ENCODE measurements at places on chromosomes 11 and 22.
A peak's percentile ranks its signal among the peaks of the same experiment; 100 is the strongest.

DNA sequence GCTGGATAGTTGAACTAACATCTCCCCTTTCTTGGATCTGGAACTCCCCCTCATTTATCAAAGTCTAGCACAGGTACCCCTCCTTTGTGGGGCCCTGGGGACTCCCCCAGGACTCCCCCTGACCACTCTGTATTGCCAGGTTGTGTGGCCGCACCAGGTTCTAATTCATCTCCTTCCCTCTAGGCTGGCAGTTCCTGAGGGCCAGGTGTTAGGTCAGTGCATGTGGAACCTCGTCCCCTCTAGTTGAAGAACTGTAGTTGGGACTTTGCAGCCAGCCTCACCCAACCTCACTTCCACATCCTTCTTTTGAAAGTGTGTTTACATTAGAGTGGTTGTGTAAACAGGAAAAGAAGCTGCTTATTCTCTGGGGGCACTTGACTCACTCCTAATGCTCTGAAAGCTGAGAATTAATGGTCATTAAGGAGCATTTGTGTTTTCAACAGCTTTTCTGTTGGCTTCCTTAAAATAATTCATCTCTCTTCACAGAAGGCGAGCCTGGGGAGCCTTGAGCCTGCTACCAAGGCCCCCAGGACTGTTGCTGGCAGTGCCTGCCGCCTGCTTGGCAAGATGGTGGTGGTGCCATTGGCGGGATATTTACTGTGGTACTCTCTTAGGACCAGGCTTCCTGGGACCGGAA is 11.8 kb downstream of the UPB1 start:
- H3K36me3 ChIP-seq = no peaks in the 10 kb centered on the region
- H3K27ac ChIP-seq = no peak overlapping the region
- no peak overlapping the region for H3K4me3 ChIP-seq

GRCh38 chr11:690738-691633 is 4.0 kb downstream of the DEAF1 start:
- DNase-seq = no peak
- H3K4me1 ChIP-seq = peaks cover 49% of the 10 kb centered on the region
- no peak overlapping the region for H3K27ac ChIP-seq
- no peaks in the 10 kb centered on the region for H3K27me3 ChIP-seq
- no peaks in the 10 kb centered on the region for H3K36me3 ChIP-seq

GRCh38 chr11:61732705-61733104 is 19.7 kb upstream of the MYRF start:
- no peaks in the 10 kb centered on the region for H3K36me3 ChIP-seq
- H3K27ac ChIP-seq = no peak overlapping the region
- H3K4me1 ChIP-seq = peaks cover 9% of the 10 kb centered on the region
- no peaks in the 10 kb centered on the region for H3K27me3 ChIP-seq
- DNase-seq = no peak

GRCh38 chr22:48858121-48858520 is 969.6 kb downstream of the BRD1 start:
- no peak for DNase-seq
- H3K4me3 ChIP-seq = no peak overlapping the region
- no peak overlapping the region for H3K27ac ChIP-seq
- no peaks in the 10 kb centered on the region for H3K4me1 ChIP-seq
- H3K36me3 ChIP-seq = no peaks in the 10 kb centered on the region
- peaks cover 25% of the 10 kb centered on the region for H3K27me3 ChIP-seq

- H3K4me3 ChIP-seq = no peak overlapping the region
- H3K27ac ChIP-seq = no peak overlapping the region
- H3K4me1 ChIP-seq = no peaks in the 10 kb centered on the region
- H3K36me3 ChIP-seq = no peaks in the 10 kb centered on the region
Observed at GRCh38 chr11:100930185-100930778, 199.3 kb downstream of the PGR start.

- peaks cover 16% of the 10 kb centered on the region for H3K27me3 ChIP-seq
- peaks cover 22% of the 10 kb centered on the region for H3K4me1 ChIP-seq
- DNase-seq = no peak
- no peak overlapping the region for H3K27ac ChIP-seq
Observed at GRCh38 chr11:94737171-94737611, 31.0 kb upstream of the AMOTL1 start.

GRCh38 chr11:27217948-27218420 is 145.0 kb downstream of the CCDC34 start:
- no peaks in the 10 kb centered on the region for H3K36me3 ChIP-seq
- H3K4me1 ChIP-seq = no peaks in the 10 kb centered on the region
- no peaks in the 10 kb centered on the region for H3K27me3 ChIP-seq
- no peak overlapping the region for H3K27ac ChIP-seq
- no peak for DNase-seq

- no peak overlapping the region for H3K4me3 ChIP-seq
- no peak for DNase-seq
- no peaks in the 10 kb centered on the region for H3K27me3 ChIP-seq
- H3K36me3 ChIP-seq = peaks cover 5% of the 10 kb centered on the region
- H3K4me1 ChIP-seq = peaks cover 31% of the 10 kb centered on the region
Observed at GRCh38 chr22:45768490-45768889, 96.9 kb downstream of the ATXN10 start.

- H3K27ac ChIP-seq = no peak overlapping the region
- H3K27me3 ChIP-seq = no peaks in the 10 kb centered on the region
- H3K4me1 ChIP-seq = peaks cover 19% of the 10 kb centered on the region
- H3K36me3 ChIP-seq = no peaks in the 10 kb centered on the region
- peak overlapping the region; percentile 87 for H3K4me3 ChIP-seq
- no peak for DNase-seq
Observed at GRCh38 chr22:23752090-23752691, 1.3 kb upstream of the ZNF70 start.

GRCh38 chr22:39449708-39450107 is 7.1 kb upstream of the MGAT3 start:
- H3K4me1 ChIP-seq = peaks cover 42% of the 10 kb centered on the region
- no peaks in the 10 kb centered on the region for H3K36me3 ChIP-seq
- no peak for DNase-seq
- H3K4me3 ChIP-seq = no peak overlapping the region
- H3K27me3 ChIP-seq = peaks cover 9% of the 10 kb centered on the region

DNA sequence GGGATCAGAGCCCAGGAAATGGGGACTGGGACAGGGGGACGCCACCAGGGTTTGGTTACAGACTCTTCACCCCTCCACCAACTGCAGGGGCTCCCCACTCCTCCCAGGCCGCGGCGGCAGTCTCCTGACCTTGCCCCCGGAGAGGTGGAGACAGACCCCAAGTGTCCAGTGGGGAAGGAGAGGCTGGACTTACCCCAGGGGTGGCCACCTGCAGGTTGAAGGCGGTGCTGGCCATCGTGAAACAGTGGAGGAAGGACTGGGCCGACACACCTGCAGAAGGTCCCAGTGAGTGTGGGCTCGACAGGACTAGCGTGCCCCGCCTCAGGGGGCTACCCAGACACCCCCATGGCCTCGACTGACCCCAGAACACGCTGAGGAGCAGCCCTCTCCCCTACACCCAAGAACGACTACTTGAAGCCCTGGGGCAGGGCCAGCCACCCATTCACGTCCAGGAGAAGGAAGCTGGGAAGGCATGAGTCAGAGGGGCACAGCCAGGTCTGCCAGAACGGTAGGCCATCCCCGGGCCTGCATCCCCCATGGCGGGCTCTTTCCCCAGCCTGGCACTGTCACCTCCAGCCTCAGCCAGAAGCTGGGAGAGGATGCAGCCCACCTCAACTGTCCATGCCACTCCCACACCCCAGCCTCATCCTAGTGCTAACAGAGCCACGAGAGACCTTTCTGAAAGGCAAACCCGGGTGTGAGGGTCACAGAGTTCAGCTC is 2.3 kb downstream of the GATD1 start:
- no peak overlapping the region for H3K27ac ChIP-seq
- peaks cover 21% of the 10 kb centered on the region for H3K4me1 ChIP-seq
- H3K27me3 ChIP-seq = no peaks in the 10 kb centered on the region
- H3K36me3 ChIP-seq = no peaks in the 10 kb centered on the region

DNA sequence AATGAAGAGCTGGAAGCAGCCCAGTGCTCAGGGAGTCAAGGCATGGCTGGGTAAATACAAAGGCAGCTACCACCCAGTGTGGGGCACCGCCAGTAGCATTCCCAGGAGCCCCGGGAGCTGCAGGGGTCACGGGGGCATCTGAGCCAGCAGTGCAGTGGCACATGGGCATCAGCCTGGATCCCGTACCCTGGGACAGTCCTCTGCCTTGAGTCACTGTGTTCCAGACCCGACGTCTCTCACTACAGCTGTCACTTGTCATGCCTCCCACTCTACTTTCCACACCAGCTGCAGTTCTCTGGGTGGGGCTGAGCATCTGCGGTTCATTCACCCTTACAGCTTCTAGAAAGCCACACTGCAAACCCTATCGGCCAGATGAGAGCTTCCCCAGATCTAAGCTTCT is 29.6 kb downstream of the DHCR7 start:
- H3K27ac ChIP-seq = no peak overlapping the region
- H3K36me3 ChIP-seq = no peaks in the 10 kb centered on the region
- no peak for DNase-seq
- H3K27me3 ChIP-seq = peaks cover 10% of the 10 kb centered on the region
- no peak overlapping the region for H3K4me3 ChIP-seq
- no peaks in the 10 kb centered on the region for H3K4me1 ChIP-seq

GRCh38 chr11:119085437-119085847 is 761 bp downstream of the HMBS start:
- H3K36me3 ChIP-seq = peaks cover 2% of the 10 kb centered on the region
- H3K27ac ChIP-seq = peak overlapping the region; percentile 94
- peaks cover 25% of the 10 kb centered on the region for H3K4me1 ChIP-seq
- H3K4me3 ChIP-seq = peak overlapping the region; percentile 99
- peak; percentile 47 for DNase-seq

GRCh38 chr11:95884376-95884775 is 39.5 kb downstream of the MTMR2 start:
- H3K27me3 ChIP-seq = no peaks in the 10 kb centered on the region
- H3K36me3 ChIP-seq = peaks cover 2% of the 10 kb centered on the region
- no peak overlapping the region for H3K4me3 ChIP-seq
- no peaks in the 10 kb centered on the region for H3K4me1 ChIP-seq

DNA sequence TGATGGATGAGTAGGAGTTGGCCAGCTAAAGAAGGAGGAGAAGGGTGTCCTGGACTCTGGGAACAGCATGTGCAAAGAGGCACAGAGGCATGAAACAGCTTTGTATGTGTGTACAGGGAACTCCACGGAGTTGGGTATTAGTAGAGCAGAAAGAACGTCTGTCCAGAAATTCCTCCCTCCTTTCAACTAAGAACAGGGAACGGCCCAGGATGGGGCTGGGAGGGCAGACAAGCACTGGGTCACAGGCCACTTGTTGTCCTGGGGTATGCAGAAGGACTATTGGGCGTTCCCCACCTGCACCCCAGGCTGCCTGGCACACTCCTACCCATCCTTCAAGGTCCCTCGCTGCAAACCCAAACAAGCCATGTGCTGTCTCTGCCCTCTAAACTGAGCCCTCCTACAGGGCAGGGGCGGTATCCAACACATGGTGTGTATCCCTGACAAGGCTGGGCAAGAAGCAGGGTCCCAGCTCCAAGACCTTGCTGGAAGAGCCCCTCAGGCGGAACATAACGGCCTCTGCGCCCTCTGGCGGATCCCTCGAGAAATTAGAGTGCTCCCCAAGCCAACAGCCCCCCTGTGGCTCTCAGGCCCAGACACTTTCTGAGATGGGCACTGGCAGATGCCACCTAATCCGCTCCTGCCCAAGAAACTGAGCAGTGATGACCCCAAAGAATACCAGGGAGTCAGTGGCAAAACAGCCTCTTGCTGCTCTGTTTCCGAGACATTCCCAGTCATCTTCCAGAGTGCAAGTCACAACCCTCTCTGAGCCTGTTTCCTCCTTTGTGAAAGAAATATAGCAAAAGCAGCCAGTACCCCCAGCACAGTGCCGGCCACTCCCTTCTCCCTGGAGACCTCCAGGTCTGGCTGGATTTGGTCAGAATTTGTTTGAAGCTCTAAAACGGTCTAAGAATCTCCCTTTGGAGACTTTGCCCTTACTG is 1.6 kb upstream of the ELFN2 start:
- no peak overlapping the region for H3K27ac ChIP-seq
- peaks cover 3% of the 10 kb centered on the region for H3K36me3 ChIP-seq
- peak; percentile 64 for DNase-seq
- peaks cover 57% of the 10 kb centered on the region for H3K27me3 ChIP-seq

- no peak overlapping the region for H3K27ac ChIP-seq
- H3K27me3 ChIP-seq = peaks cover 5% of the 10 kb centered on the region
- DNase-seq = no peak
- H3K4me1 ChIP-seq = no peaks in the 10 kb centered on the region
Observed at GRCh38 chr22:47332246-47332980, 570.0 kb downstream of the TBC1D22A start.

DNA sequence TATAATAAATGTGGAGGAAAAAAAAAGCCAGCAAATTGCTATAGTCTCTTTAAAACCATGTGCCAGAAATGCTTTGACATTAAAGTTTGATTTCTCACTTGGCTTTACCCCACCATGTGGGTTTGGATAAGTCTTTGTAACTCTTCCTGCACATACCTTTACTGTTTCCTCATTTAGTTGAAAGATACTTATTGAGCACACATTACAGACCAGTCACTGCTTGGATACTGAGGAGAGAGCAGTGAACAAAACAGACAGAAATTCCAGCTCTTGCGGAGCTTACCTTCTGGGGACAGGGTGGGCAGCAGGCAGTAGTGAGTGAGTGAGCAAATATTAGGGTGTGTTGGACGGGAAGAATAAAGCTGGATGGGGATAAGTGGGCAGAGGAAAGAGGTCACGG is 13.7 kb downstream of the PACS1 start:
- no peaks in the 10 kb centered on the region for H3K27me3 ChIP-seq
- peaks cover 87% of the 10 kb centered on the region for H3K4me1 ChIP-seq
- DNase-seq = no peak

DNA sequence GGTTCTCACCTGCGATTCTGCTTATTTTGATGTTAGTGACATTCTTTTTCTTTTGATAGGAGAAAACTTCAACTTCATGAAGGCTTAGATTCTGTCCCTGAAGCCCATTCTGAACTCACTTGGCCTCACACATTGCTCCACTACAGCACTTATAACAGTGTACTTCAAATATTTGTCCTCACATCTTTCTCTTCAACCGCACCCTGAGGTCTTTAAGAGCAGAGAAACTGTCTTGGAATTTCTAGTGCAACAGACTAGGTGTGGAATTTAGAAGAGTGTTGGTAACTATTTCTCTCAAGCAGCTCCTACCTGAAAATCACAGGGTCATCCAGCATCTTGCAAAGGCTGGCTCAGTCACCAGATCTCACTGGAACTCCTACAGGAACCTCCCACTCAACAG is 7.8 kb downstream of the MRGPRX3 start:
- H3K27me3 ChIP-seq = peaks cover 49% of the 10 kb centered on the region
- H3K27ac ChIP-seq = no peak overlapping the region
- no peaks in the 10 kb centered on the region for H3K4me1 ChIP-seq
- H3K4me3 ChIP-seq = no peak overlapping the region
- DNase-seq = no peak
- no peaks in the 10 kb centered on the region for H3K36me3 ChIP-seq

- peak overlapping the region; percentile 51 for H3K27ac ChIP-seq
- H3K27me3 ChIP-seq = no peaks in the 10 kb centered on the region
- no peak for DNase-seq
- H3K4me3 ChIP-seq = no peak overlapping the region
- H3K4me1 ChIP-seq = peaks cover 6% of the 10 kb centered on the region
Observed at GRCh38 chr22:40966726-40967085, 15.5 kb downstream of the RBX1 start.

- peaks cover 52% of the 10 kb centered on the region for H3K4me1 ChIP-seq
- H3K36me3 ChIP-seq = no peaks in the 10 kb centered on the region
- peak; percentile 21 for DNase-seq
- peak overlapping the region; percentile 88 for H3K27ac ChIP-seq
Observed at GRCh38 chr11:117072517-117073461, 25.4 kb downstream of the SIK3 start.

- no peak for DNase-seq
- no peak overlapping the region for H3K27ac ChIP-seq
- H3K4me1 ChIP-seq = peaks cover 9% of the 10 kb centered on the region
- no peak overlapping the region for H3K4me3 ChIP-seq
Observed at GRCh38 chr22:46501701-46502100, 35.7 kb downstream of the CELSR1 start.

GRCh38 chr11:32229576-32230240 is 138.8 kb downstream of the RCN1 start:
- no peak overlapping the region for H3K4me3 ChIP-seq
- H3K27ac ChIP-seq = no peak overlapping the region
- no peak for DNase-seq
- peaks cover 15% of the 10 kb centered on the region for H3K27me3 ChIP-seq
- no peaks in the 10 kb centered on the region for H3K36me3 ChIP-seq

Measured in activated T-cell treated with anti-CD3 and anti-CD28 coated beads, Interleukin-2, amount 50 U/mL, for 72 hours (primary cell).